ENCODE measurements at places on chromosomes 7 and 10.

- H3K27ac ChIP-seq = peak overlapping the region; percentile 91
- peaks cover 14% of the 10 kb centered on the region for H3K27me3 ChIP-seq
- no peak overlapping the region for H3K4me3 ChIP-seq
- no peaks in the 10 kb centered on the region for H3K36me3 ChIP-seq
These were observed 40.0 kb downstream of the SYPL1 start for GRCh38 chr7:106071999-106072714.

DNA sequence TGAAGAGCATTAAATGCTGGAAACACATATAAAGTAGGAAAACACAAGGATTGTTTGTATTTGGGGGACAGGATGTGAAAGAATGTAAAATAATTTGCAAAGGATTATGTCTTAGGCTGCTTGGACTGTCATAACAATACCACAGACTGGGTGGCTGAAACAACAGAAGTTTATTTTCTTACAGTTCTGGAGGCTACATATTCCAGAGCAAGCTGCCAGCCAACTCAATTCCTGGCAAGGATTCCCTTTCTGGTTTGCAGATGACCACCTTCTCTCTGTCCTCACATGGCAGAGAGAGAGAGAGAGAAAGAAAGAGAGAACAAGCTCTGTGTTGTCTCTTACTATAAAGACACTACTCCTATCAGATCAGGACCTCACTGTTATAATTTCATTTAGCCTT, 8.8 kb upstream of the LAMB4 start:
- no peak for DNase-seq
- H3K4me3 ChIP-seq = no peak overlapping the region
- no peaks in the 10 kb centered on the region for H3K36me3 ChIP-seq
- no peak overlapping the region for H3K27ac ChIP-seq
- peaks cover 8% of the 10 kb centered on the region for H3K4me1 ChIP-seq

DNA sequence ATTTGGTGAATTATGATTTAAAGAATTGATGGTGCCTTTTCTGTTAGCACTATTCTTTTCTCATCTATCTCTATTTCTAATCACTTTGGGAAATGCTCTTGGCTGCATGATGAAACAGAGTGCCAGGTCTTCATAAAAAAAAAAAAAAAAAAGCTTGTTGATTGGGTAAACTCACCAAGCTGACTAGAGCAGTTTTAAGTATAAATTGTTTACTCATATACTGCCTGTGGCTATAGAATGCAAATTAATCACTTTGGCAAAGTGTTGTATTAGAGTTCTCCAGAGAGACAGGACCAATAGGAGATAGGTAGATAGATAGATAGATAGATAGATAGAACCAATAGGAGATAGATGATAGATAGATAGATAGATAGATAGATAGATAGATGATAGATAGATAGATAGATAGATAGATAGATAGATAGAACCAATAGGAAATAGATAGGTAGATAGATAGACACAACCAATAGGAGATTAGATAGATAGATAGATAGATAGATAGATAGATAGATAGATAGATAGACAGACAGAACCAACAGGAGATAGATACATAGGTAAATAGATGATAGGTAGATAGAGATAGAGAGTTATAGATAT, 20.1 kb upstream of the TBXAS1 start:
- H3K4me3 ChIP-seq = no peak overlapping the region
- DNase-seq = no peak
- H3K27ac ChIP-seq = no peak overlapping the region
- peaks cover 3% of the 10 kb centered on the region for H3K4me1 ChIP-seq
- H3K27me3 ChIP-seq = peaks cover 14% of the 10 kb centered on the region

- no peaks in the 10 kb centered on the region for H3K4me1 ChIP-seq
- no peak overlapping the region for H3K4me3 ChIP-seq
- DNase-seq = no peak
- no peaks in the 10 kb centered on the region for H3K27me3 ChIP-seq
- H3K36me3 ChIP-seq = peaks cover 13% of the 10 kb centered on the region
These were observed 153.6 kb downstream of the PFKFB3 start for GRCh38 chr10:6356280-6356793.

Data from mesothelial cell of epicardium (in vitro differentiated cells).